Immature natural killer cell (primary cell): ENCODE measurements at places on chromosomes 7 and 10.

DNA sequence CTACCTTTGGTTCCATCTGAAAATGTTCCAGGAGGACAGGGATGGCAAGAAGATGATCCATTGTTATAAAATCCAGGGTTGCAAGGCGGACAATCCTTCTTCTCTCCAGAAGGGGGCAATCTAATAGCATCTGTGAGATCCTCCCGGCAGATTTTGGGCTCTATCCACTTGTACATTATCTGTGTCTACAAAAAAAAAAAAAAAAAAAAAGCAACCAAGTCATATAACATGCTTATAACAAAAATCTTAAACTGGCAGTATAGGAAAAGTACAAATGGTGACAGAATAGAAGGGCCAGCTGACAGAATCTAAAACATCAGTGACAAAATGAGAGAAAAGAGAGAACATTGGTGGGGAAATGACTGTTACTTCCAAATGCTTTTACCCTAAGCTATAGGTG lies 132.7 kb downstream of the ELAPOR2 start:
- DNase-seq, result peak; percentile 16
- peaks cover 3% of the 10 kb centered on the region for H3K27me3 ChIP-seq
- H3K27ac ChIP-seq, result no peak overlapping the region
- no peaks in the 10 kb centered on the region for H3K4me1 ChIP-seq
- no peak overlapping the region for H3K4me3 ChIP-seq
- no peaks in the 10 kb centered on the region for H3K36me3 ChIP-seq

- no peak overlapping the region for H3K27ac ChIP-seq
- H3K4me3 ChIP-seq, result no peak overlapping the region
- H3K36me3 ChIP-seq, result no peaks in the 10 kb centered on the region
- DNase-seq, result no peak
These were observed 59.0 kb downstream of the PRR15 start for GRCh38 chr7:29622335-29623265.

GRCh38 chr7:89943525-89944050 lies 210.7 kb upstream of the STEAP1 start:
- no peaks in the 10 kb centered on the region for H3K36me3 ChIP-seq
- H3K4me3 ChIP-seq, result no peak overlapping the region
- no peaks in the 10 kb centered on the region for H3K27me3 ChIP-seq
- H3K27ac ChIP-seq, result no peak overlapping the region
- H3K4me1 ChIP-seq, result no peaks in the 10 kb centered on the region

- peaks cover 24% of the 10 kb centered on the region for H3K4me1 ChIP-seq
- H3K27ac ChIP-seq, result no peak overlapping the region
- H3K27me3 ChIP-seq, result peaks cover 26% of the 10 kb centered on the region
- DNase-seq, result no peak
- peak overlapping the region; percentile 85 for H3K4me3 ChIP-seq
- H3K36me3 ChIP-seq, result no peaks in the 10 kb centered on the region
These were observed 6.2 kb upstream of the MEST start for GRCh38 chr7:130485734-130486113.

- no peak for DNase-seq
- H3K4me3 ChIP-seq, result no peak overlapping the region
- H3K36me3 ChIP-seq, result no peaks in the 10 kb centered on the region
- peaks cover 31% of the 10 kb centered on the region for H3K4me1 ChIP-seq
- no peak overlapping the region for H3K27ac ChIP-seq
These were observed 1.5 kb upstream of the MKX start for GRCh38 chr10:27747096-27747451.

GRCh38 chr7:134246347-134246746 lies 70.4 kb downstream of the SLC35B4 start:
- DNase-seq, result no peak
- H3K27ac ChIP-seq, result no peak overlapping the region
- no peaks in the 10 kb centered on the region for H3K36me3 ChIP-seq
- H3K4me1 ChIP-seq, result no peaks in the 10 kb centered on the region
- H3K27me3 ChIP-seq, result peaks cover 6% of the 10 kb centered on the region
- H3K4me3 ChIP-seq, result no peak overlapping the region
